ENCODE measurements at places on chromosomes 1 and 21. TPM values are rescaled to one million over a fixed set of nuclear protein-coding genes. Genes with fewer than 3 reads are reported as not detected.

- DNase-seq: no peak
Measured at GRCh38 chr1:80892539-80892938, 908.2 kb upstream of the ADGRL2 start.

DNA sequence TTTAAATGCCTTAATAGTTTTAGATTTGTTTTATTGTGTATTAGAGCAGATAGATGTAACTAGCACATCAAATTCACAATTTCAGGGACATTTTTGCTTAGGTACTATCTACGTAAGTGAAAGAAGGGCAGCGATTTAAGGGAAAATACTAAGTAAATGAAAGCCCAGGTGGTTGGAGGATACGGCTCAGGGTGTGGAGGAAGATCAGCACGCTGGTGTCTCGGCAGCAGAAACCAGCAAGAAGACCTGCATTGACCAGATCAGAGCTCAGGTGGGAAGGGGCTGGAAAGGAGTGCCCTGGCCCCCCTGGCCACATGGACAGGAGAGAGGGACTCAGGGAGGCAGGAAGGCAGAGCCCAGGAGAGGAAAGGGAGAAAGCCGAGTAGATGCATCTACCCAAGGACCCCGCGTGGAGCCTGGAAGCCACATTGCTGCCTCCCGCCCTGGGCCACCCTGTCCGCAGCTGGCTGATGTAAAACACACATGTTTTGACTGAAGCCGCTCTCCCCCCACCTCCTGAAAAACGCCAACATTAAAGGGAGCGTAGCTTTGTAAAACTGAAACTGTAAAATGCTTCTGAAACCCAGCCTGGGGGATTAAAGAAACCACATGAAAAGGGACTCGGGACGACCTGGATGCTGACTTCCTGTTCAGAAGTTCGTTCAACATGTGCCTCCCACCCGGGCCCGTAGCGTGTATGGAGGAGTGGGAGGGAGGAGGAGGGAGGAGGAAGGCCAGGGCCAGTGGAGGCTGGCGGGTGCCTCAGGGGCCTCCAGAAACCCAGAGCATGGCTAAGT is 72.6 kb upstream of the TARDBP start:
- DNase-seq: peak; percentile 74

The XCL2 gene
- not detected for total RNA-seq

DNA sequence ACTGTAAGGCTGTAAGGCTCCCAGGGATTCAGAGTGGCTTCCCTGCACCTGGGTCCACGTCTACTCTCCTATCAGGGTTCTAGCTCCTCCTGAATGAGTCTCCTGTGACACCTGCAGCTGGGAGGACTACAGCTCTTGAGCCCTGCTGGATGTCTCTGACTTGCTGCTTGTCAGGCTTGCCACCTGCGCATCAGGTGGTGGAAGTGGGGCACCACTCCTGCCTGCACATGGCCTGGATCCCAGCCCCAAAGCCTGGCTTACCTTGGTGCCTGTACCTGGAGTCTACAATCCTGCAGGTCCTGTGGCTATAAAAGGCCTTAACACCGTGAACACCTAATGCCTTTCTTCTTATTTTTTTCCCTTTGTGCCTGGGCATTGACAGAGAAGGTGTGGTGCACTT is 82.2 kb downstream of the FAM78B start:
- DNase-seq: no peak

DNA sequence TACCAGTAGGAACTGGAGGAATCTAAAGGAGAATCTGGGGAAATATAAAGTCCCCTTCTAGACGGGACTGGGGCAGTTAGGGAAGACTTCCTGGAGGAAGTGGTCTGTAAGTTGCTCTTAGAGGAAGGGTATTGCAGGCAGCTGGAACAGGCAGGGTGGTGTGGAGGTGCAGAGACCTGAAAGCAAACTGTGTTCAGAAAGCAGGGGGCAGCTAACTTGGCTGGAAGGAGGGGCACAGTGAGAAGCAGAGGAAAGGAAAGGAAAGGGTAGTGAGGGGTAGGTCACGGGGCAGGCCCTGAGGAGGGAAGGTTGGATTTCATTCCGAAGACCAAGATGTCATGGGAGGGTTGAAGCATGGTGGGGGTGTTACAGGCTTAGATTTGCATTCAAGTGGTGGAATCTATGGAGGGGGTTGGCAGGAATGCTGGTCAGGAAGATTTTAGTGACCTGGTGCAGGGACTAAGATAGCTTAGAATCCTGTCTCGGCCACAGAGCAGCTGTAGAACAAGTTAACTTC is 240.7 kb downstream of the FOXD2 start:
- DNase-seq: no peak

The KCNA2 gene
- 1.5 TPM for total RNA-seq

The GRIK3 gene
- 55.0 TPM for total RNA-seq

- DNase-seq: peak; percentile 15
Measured at GRCh38 chr1:30315185-30315960, 408.0 kb downstream of the MATN1 start.

GRCh38 chr1:41464885-41465284 is 19.6 kb downstream of the EDN2 start:
- DNase-seq: no peak

DNA sequence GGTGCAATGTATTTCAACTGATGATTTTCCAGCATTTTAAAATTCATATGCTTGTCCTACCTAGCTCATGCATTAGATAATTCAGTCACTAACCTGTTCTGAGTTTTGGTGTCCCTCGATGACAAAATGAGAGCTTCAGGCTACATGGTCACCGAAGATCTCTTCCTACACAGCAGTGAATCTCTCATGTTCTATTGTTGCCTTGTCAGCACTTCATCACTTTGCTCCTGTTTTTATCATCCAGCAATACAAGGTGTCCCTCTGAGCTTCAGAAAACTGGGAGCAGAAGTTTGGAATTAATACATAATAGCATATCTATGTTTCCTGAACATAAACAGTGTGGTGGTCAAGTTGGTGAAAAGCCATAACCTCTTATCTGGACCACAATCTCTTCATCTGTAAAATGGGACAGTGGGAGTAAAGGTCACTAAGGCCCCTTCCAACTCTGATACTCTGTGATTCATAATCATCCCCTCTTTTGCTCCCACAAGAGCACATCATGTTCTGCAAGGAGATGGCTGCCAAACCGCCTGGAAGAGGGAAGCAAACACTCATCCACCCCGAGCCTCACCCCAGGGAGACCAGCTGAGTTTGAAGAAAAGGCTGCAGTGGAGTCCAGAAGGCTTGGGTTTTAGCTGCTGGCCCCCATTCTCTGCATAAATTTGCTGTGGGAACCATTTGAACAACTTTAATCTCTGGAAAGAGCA is 137.9 kb upstream of the F3 start:
- no peak for DNase-seq

The OR14K1 gene
- not detected for total RNA-seq

DNA sequence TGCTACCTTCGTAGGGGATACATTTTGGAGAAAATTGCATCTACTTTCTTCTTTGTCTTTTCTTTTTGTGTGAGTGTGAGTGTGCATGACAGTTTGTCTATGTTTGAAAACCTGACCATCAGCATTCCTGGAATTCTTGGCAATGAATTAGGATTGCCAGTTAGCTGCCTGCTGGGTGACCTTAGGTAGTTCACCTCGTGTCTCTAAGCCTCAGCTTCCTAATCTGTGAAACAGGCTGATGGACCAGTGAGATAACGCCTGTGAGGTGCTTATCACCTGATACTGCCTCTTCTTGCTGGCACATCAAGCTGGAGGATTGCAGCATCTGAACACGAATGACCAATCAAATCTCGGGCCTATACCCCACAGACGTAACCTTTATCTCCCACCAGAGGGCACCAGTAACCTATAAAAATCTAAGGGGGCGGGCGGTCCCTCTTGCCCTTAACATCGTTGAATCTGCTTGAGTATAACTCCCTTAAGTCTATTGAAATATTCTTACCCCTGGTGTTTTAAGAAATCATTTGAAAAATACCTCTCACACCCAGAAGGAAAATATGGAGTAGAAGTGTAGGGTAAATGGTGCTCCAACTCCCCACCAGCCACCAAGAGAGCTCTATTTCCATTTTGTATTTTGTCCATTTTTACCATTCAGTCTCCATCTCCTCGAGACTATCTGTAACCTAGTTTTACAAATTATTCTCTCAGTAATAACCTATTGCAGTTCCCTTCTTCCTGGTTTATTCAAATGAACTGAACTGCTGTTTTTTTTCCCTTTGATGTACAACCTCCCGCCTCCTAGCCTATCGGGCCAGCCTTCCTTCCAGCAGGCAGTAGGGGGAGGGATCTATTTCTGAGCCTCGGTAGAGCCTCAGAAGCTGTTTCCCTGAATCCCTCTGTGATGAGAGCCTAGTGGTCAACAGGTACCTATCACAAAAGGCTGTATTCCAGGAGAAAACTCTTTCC is 49.7 kb downstream of the MDM4 start:
- DNase-seq: peak; percentile 90

DNA sequence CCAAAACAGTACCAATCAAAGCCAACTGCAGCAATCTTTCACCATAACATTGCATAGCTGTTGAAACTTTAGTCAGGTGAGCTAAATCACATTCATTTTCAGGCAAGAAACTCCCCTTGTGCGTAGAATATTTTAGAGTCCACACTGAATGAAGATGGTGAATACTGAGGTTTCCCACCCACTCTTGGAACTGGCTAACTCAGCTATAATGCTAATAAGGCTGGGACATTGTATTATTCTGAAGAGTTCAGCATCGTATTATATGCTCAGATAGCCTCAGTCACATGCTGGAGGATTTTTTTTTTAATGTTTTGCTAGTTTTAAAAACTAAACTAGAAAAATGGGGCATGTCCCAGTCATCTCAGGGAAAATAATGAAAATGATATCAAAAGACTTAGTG is 352.3 kb upstream of the FMN2 start:
- no peak for DNase-seq

- no peak for DNase-seq
Measured at GRCh38 chr1:99228153-99228552, 36.1 kb upstream of the PLPPR4 start.

DNA sequence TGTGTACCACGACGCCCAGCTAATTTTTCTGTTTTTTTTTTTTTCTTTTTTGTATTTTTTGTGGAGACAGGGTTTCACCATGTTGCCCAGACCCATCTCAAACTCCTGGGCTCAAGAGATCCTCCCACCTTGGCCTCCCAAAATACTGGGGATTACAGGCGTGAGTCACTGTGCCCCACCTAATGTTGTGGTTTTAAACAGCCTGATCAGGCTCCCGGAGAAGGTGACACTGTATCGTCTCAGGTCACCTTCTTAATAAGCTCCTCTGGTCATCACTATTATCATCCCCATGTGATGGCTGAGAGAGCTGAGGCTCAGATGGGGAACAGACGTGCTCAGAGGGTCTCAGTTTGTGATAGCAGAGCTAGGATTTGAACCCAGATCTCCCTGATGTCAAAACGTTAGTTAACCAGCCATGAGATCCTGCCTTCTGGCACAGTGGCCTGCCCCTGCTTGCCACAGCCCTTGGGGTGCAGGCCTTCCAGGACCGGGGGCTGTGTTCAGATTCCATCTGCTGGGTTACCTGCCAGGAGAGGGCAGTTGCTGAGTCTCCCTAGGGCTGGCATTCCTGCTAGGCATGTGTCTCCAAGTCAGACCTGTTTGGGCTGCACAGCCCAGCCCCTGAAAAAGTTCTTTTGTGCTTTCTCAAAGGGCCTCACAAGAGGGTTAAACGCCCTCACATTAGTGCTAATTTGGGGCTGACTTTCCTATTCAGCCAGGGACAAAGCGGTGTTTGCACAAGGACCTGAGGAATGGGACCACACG is 32.7 kb upstream of the GRHL3 start:
- no peak for DNase-seq

GRCh38 chr1:51453010-51453409 is 66.1 kb downstream of the EPS15 start:
- no peak for DNase-seq

DNA sequence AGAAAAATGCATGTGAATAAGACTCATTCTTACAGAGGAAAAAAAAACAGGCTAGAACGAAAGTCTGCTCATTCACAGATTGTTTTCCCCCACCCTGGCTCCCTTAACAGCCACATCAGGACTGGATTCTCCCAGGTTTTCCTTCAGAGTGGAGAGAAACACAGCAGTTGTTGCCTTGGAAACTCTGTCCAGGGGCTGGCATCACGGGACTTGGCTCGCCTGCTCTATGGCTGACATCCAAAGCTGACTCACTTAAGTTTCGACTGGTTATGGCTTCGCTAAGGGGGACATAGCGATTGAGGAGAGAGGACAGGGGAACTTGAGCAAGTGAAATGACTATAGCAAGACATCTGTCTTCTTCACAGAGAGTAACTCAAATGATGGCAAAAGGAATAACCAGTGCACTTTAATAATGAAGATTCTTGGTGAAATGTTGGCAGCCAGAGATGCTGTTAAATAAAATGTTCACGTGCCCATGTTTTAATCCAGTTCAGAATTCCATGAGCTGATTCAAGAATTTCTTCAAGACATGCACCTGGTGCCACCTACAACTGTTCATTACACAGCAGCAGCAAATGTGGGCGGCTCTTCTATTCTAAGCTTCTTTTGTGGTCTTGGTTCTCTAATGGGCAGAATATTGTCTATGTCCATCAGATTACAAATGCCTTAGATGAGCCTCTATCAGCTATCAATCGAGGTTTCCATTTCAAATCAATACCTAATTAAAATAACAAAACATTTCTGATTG is 21.8 kb downstream of the MIS18A start:
- DNase-seq: no peak

- no peak for DNase-seq
Measured at GRCh38 chr1:10613861-10614260, 139.1 kb downstream of the PEX14 start.

The DDAH1 gene
- not detected for total RNA-seq

Measured in OCI-LY7 (cell line).